ENCODE measurements at places on chromosomes 5 and 9.

DNA sequence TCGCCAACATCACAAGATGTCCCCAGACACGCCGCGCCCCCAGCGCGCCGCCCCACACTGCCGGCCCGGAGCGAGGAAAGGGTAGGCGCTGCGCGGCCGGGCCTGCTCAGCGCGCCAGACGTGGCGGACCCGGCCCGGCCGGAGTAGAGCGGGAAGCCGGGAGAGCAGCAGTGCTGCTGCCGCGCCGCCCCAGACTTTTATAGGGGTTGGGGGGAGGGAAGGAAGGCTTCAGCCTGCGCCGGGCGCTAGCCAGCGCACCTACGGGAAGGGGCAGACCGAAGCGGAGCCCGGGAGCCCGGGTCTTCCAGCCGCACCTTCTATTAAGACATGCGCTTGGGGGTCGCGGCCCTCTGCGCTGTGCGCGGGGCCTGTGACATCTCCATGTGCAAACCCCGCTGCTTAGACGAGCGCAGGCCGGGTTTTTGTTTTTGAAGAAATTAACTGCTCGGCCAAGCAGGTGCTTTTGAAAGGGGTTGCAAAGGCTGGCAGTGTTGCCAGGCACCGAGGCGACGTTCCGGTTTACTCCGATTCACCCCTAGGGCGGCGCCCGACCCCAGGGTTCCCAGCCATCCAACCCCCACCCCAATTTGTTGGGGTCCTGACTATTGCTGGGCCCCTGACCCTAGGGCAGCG is 353 bp upstream of the PAX5 start:
- DNase-seq = peak; percentile 77

DNA sequence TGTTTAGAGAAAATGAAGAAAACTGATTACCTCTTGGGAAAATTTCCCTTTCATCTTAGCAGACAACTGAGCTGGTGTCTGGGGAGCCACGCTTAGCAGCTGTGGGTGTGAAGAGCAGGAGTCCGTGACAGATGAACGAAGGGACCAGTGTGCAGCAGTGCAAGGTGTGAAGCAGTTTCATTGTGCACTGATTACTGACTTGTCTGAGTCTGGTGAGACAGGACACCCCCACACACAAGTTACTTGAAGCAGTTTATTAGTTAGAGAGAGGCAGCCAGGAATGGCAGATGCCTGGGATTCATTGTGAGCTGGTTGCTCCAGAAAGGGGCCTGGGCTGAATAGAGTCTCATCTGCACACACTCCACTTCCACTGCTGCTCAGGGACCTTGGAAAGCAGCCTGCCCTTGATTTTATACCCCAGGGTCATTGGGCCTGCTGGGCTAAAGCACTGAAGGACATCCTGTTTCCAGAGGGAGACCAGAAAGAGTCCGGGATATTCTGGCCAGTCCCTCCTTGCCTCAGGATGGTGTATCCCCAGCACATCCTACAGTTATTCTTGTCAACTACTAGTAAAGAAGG is 47.4 kb downstream of the FBXL7 start:
- no peak for DNase-seq

- no peak for DNase-seq
Measured at GRCh38 chr5:52690236-52690768, 97.4 kb upstream of the ITGA1 start.

- DNase-seq = no peak
Measured at GRCh38 chr5:140242099-140242498, 60.8 kb downstream of the PFDN1 start.

- no peak for DNase-seq
Measured at GRCh38 chr5:83255268-83255667, 177.9 kb downstream of the XRCC4 start.

- no peak for DNase-seq
Measured at GRCh38 chr9:7346144-7346543, 453.4 kb downstream of the DMAC1 start.

- no peak for DNase-seq
Measured at GRCh38 chr5:146173597-146173996, 8.9 kb downstream of the LARS1 start.

GRCh38 chr9:99475401-99476065 is 253.5 kb downstream of the SEC61B start:
- DNase-seq = no peak

DNA sequence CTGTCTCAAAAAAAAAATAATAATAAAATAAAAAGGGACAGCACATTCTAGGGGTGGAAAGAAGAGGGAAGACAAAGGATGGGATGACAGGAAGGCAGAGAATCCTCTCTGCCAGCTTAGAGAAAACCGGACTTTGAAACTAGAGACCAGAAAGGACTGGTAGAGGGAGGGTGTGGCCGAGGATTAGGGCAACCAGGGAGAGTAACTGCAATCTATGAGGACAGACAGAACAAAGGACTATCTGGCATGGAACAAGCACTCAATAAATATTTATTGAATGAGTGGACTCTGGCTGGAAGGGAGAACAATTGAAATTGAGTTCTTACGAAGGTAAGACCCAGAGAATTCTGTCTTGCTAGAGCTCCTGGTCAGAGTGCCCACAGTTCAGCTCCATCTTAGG is 2.4 kb downstream of the GBA2 start:
- DNase-seq = no peak

GRCh38 chr9:123678878-123679329 is 251.0 kb downstream of the DENND1A start:
- no peak for DNase-seq

DNA sequence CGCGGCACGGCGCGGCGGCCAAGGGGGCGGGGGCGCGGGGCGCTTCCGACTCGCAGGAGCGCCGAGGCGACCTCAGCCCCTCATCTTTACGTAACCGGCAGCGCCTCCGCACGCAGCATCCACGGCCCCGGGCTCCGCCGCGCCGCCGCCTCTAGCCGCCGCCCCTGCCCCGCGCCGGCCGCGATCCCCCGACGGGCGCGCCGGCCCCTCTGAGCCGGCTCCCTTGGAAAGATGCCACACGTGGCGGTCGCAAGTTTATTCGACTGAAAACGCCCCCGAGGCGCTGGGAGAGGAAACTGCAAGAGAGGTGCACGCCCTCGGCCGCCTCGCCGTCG is 1.0 kb downstream of the KLF9 start:
- no peak for DNase-seq

GRCh38 chr5:179115307-179115706 is 55.1 kb downstream of the ZNF354C start:
- DNase-seq = no peak

DNA sequence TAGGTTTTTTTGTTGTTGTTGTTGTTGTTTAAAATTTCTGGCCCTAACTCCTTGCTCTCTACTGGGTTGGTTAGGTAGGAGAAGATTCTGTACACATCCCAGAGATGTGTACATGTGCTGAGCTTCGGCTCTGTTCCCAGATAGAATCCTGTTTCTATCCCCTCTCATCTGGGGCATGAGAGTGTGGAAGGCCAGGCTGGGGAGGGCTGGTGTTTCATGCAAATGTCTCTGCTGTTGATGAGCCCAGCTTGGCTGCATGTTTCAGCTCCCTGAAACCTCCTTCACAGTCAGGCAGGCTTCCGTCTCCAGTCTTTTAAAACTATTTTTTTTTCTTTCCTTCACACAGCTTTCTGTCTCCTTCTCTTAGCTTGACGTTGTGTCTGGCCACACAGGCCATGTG is 526.9 kb upstream of the KLF4 start:
- no peak for DNase-seq

- no peak for DNase-seq
Measured at GRCh38 chr9:106074006-106074405, 379.7 kb downstream of the TMEM38B start.

DNA sequence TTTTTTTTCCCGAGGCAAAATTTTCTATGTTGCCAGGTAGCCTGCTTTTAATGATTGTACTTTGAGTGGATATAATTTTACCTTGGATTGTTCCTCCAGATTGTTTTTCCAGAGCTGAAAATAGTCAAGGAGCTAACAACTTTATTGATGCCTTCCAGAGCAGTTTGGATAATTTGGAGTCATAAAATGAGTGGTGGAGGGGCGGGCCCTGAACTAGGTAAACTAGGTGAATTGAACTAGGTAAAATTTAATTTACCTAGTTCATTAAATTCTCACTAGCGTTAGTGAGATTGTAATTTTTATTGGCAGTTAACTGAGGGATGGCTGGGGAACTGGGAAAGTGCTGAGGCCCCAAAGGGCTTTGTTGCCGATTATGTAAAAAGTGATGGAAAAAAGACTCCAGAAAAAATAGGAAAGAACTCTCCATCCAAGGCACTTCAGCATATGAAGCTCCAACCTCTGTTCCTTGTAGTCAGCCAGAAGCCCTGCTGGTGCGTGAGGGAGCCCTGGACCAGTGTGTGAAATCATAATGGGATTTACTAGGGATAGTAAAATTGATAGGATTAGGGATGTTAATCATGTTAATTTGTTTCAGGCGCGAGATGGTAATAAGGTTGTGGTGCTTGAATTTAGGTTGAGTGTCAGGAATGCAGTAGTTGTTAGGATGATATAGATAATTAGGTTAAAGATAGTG is 1.7 kb downstream of the DNAJC25 start:
- DNase-seq = no peak

- no peak for DNase-seq
Measured at GRCh38 chr5:35785601-35786085, 71.0 kb upstream of the IL7R start.

- no peak for DNase-seq
Measured at GRCh38 chr9:135796784-135797485, 95.0 kb downstream of the KCNT1 start.

GRCh38 chr9:131203431-131204218 is 72.7 kb downstream of the FAM78A start:
- DNase-seq = no peak

GRCh38 chr5:99379187-99379586 is 450.4 kb upstream of the CHD1 start:
- no peak for DNase-seq

- DNase-seq = no peak
Measured at GRCh38 chr5:79436224-79436623, 77.7 kb downstream of the HOMER1 start.

GRCh38 chr9:127303830-127304229 is 39.3 kb downstream of the GARNL3 start:
- no peak for DNase-seq

DNA sequence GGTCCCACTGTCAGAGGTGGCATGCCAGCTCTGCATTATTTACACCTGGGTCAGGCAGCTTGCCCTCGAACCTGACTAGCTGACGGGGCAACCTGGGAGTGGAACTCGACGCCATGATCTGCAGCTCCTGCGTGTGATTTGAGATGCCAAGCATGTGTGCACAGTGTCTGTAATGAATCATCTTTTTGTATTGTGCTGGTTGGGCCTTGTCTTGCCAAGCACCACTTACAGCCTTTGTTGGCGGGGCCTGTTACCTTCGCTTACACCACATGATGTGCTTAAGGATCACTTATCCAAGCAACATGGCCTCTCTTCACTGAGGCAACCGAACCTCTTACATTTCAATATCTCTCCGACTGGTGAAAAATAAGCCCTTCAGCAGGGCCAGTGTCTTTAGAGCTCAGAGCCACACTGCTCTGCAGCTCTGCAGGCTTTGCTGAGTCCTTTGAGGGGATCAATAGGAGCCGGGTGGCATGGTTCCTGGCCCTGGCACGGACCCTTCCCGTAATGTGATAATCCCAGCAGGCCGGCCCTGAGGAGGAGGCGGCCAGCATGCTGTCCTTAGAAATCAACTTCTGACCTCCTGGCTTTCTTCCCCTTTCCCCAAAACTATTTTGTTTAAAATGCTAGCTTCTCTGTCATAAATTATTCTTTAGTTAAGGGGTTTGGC is 297.7 kb upstream of the CD180 start:
- no peak for DNase-seq

- DNase-seq = no peak
Measured at GRCh38 chr9:95305770-95306492, 11.6 kb downstream of the FANCC start.

GRCh38 chr5:10460252-10460906 is 18.7 kb downstream of the ROPN1L start:
- DNase-seq = peak; percentile 87

GRCh38 chr5:123943151-123943550 is 431.2 kb downstream of the CSNK1G3 start:
- DNase-seq = no peak

DNA sequence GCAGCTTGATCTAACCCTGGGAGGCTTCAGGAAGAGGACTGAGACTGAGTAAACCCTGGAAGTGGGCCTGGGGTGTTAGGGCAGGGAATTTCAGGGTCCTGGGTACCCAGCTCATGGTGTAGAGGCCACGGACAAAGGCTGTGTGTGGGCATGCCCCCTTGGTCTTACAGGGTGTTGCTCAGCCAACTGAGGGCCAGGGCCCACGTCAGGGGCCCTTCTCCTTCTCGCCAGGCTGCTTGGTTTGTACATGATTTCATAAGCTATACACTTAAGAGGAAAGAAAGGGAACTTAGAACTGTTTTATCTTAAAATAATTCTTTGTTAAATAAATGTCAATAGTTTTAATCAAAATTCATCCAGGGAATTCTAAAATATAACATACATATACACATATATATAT is 95.4 kb downstream of the TLE4 start:
- no peak for DNase-seq

GRCh38 chr9:115374724-115375268 is 256.8 kb upstream of the TNC start:
- no peak for DNase-seq

DNA sequence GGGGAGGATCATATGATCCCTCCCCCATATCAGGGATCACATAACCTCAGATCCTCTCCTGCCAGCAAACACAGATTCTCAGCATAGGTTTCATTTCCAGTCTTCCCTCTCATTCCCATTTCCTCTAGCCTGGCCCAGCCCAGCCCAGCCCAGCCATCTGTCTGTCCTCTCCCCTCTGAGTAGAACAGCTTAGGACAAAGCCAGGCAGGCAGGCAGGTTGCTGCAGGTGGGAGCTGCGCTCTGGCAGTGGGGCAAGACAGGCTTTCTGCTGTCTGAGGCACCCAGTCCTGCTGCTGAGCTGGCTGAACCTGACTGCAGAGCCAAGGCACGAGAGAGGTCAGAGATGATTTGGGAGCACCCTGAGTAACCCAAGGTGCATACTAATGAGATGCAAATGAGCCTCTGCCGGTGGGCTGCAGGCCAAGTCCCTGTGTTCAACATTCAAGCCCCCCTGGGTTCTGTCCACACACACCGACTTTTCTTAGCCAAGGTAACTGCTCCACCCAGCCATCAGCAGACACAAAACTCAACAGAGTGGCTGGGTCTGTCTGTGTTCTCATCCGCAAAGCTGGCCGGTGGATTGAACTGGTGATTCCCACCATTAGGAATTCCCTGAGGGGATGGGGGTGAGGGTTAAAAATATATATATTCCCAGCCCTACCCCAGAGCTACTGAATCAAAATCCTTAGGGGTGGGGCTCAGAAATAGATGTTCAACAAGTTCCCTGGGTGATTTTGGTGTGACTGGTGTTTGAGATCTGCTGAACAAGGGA is 9.1 kb downstream of the FAT2 start:
- DNase-seq = no peak

Data from aorta (tissue), 5 donors.